ENCODE measurements at places on chromosomes 7 and 10.

DNA sequence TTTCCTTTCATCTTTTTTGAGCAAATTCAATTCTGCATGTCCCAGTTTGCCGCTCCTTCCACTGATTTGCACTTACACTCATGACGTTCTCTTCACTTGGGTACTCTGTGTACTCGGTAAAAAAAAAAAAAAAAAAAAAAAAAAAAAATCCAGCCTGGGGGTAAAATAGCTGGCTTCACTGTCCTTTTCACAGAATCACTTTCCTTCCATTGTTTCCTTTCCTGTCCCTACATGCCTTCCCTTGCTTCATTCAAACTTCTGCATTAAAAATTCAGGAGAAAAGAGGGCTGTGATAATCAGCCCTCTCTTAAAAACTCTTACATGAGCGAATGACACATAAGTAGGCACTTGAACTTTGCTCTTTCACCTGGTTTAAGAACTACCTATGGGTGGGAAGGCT, 8.7 kb downstream of the ANKRD1 start:
- no peak for DNase-seq

DNA sequence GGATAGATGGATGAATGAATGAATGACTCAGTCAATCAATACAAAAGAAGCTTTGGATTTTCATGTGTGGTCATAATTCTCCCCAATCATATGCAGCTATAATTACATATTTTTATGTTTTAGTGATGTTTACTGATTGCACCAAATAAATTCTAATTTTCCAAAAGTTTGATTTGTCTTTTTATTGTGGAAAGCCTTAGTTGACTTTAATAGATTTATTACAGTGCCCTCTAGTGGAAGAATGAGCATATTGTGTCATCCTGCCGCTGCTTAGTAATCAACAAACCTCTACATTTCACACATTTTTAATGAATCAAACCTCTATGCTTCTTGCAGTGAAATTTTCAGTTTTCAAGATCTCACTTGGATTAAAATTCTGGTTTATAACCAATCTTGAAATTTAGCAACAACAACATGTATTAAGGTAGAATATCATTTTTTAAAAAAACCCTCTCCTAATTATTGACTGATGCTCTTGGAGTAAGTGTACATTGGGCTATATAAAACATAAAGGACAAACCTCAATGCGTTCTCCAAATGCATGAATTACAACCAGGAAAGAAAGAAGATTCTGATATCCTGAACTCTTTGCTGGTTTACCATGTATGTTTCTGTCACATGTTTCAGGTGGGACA, 55.6 kb upstream of the PNLIP start:
- DNase-seq = no peak

GRCh38 chr10:93462881-93463280, 19.3 kb downstream of the MYOF start:
- DNase-seq = no peak

DNA sequence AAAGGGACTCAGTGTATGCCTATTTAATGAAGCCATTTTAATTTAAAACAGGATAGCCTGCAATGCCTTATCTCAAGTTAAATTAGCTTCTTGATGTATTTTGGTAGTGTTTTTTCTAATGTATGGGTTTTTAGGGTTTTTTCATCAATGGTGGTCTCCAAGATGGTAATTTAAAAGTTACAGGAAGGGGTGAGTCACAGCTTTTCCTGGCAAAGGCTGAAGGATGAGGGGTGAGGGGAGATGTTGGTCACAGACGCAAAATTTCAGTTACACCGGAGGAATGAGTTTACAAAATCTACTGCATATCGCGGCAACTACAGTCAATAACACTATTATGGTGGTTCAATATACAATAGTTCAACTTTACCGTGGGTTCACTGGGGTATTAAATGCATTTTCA, 31.6 kb downstream of the CCDC3 start:
- DNase-seq = no peak

- DNase-seq = no peak
These were observed 17.8 kb downstream of the CELF2 start for GRCh38 chr10:11035301-11035991.

- no peak for DNase-seq
These were observed 1071.8 kb downstream of the DNAJB9 start for GRCh38 chr7:109641445-109641844.

DNA sequence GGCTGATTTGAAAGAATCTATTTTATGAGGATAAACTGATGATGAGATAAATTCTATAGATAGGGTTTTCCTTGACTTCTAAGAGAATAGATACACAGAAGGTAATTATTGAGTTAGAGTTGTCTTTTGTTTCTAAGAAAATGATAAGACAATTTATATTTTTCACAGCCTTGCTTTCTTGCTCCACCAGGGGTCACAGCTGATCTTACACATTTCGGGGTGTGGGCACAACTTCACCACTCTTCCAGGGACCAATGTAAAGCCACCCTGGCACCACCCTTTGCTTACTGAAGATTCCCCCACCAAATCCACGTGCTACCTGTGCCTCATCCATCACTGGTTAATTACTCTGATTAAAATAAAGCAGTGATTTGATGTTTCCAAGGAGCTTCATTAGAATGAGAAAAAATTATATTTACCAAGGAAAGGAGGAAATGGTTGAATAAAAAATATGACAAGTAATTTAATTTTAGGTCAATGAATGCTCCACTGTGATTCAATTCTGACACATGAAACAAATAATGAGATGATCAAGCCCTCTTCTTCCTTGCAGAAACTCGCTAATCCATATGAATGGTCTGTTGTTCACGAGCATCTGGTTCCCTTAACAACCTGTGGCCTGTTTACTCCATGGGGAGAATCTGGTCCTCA, 177.3 kb upstream of the TNS3 start:
- DNase-seq = no peak

- DNase-seq = no peak
These were observed 57.4 kb upstream of the ACBD5 start for GRCh38 chr10:27297844-27298521.

DNA sequence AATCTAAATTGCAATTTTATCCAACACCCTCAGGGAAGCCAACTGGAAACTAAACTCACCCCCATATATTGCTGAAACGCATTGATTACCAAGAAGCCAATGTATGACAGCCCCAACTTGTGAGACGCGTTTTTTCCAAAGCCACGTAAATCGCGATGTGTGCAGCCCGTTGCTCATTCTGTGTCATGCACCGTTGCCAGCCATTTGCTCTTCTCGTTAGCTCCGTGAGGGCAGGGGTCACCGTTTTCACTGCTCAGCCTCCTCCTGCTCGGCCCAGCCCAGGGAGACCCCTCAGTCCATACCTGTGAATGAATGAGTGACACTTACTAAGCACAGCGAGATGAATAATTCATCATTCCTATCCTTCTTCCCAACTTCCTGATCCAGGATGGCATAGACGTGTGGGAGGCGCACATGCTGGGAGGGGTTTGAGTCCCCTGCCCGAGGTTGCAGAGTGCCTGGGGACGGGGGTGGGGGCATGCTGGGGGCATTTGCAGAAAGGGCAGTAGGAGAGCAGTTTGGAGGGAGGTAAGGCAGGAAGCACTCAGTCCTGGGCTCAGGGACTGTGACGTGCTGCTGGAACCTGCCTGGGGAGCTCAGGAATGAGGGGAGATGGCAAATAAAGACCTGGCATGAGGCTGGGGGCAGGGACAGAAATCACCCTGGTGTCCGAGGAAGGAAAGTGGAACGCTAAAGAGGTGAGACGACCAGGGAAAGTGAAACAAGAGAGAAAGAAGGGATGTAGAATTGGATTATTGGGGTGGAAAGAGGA, 104.2 kb upstream of the SDK1 start:
- no peak for DNase-seq

DNA sequence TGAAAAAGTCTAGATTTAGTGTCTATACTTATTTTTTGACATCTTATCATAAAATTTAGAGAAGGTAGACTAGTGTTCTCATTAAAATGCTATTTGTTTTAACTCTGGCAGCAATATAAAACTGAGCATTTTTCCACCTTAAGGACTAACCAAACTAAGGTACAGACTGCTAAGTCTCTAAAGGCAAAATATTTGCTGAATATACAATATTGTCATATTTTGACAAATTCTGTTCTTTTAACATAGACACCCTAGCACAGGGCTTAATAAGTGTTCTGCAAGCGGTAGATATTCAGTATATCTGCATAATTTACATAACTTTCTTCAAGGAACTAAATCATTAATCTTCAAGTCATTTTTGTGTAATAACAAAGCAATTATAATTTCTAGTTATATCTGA, 8.6 kb downstream of the RTKN2 start:
- no peak for DNase-seq

DNA sequence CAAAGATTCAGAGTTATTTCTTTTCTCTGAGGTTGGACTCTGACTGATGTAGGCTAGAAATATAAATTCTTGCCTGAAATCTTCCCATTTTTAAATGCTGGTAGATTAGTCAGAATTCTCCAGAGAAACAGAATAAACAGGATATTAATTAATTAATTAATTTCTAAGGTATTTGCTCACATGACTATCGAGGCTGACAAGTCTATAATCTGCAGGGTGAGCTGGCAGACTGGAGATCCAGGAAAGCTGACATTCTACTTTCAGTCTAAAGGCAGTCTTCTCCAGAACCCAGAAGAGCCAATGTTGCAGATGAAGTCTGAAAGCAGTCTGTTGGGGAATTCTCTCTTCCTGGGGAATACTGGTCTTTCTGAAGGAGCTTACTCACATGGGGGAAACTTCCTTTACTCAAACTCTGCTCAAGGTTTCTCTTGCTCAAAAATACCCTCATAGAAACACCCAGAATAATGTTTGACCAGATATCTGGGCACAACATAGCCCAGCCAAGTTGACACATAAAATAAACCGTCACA, 189.7 kb downstream of the KIF20B start:
- DNase-seq = no peak

- DNase-seq = no peak
These were observed 219.3 kb upstream of the PRSS58 start for GRCh38 chr7:142477079-142477651.

DNA sequence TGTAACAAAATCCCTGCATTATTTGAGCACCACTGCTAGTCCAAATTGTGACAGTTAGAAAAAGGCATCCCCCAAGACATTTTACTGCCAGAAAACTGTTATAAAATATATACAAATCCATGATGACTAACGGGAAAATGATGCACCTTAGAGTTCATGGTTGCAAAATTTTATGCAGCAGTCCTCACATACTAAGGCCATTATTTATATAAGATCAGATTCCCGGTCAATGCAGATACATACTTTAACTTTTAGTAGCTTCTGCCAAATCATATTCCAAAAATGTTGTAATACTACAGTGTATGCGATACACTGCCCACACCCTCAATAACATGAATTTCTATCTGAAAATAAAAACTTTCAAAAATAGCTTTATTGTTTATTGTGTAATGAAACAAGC, 239.9 kb upstream of the ZNF32 start:
- no peak for DNase-seq

- DNase-seq = no peak
These were observed 307.3 kb downstream of the CAMK1D start for GRCh38 chr10:12656518-12657142.

DNA sequence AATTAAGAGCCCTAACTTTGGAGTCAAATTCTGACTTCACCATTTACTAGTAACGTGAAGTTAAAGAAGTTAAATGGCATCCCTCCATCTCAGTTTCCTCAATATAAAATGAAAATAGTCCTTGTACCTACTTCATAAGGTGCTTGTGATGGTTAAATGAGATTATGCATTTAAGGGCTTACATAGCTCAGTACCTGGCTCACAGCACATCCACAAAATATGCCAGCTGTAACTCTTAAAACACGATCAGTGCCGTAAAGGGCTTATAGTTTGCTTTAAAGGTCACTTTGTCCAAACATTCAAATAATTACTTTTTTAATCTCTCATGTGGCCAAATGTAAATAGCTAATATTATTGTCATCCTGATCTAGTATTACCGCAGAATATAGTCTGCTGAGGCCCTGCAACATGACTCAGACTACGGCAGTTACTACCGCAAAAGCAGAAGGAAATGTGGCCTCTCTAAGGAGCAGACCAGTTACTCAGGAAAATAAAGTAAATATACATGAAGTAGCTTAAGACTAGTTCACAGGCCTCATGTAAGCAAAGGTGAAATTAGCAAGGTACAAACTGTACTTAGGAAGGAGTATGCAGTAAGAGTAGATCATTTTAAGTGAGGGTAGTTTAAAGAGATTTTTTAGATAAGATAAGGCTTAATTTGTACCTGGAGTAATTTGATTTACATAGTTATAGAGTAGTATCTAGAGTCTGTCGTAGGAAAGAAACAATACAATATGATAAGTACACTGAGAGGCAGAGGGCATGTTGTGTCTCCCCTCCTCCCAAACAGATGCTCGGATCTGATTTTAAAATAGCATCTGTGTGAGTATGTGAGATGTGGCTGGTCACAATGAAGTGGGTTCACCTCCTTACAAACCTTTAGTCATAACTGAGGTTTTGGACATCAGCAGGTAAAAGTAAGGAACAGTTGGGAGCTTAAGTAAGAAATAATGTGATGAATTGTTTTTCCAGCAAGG, 13.1 kb downstream of the CASP2 start:
- DNase-seq = no peak

- no peak for DNase-seq
These were observed 17.9 kb downstream of the PRKCQ start for GRCh38 chr10:6562221-6562620.

DNA sequence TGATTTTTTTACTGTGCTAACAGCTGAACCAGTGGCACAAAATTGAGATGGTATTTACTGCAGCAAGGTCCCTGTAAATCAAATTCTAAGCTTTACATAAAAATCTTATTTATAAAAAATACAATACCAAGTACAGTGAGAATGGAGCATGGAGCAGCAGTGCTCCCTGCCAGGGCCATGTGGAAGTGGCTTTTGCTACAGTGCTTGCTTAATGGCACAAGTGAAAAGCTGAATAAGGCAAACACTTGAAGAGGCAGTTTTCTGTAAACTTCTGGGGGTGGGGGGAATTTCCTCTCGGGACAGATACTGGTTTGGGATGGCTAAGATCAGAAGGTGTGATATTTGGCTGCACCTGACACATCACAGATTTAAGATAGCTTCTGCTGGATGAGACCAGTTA, 27.5 kb downstream of the AP3M1 start:
- DNase-seq = no peak

GRCh38 chr7:66429498-66430163, 199.1 kb upstream of the KCTD7 start:
- no peak for DNase-seq

Measured in esophagus squamous epithelium (tissue), 5 donors.